ENCODE measurements at places on chromosomes 1 and 21.

GRCh38 chr1:15945011-15945831 lies 30.7 kb downstream of the ZBTB17 start:
- DNase-seq = no peak

GRCh38 chr1:228863776-228864175 lies 128.5 kb downstream of the RHOU start:
- no peak for DNase-seq

GRCh38 chr1:47214549-47214948 lies 17.5 kb downstream of the TAL1 start:
- DNase-seq = no peak

DNA sequence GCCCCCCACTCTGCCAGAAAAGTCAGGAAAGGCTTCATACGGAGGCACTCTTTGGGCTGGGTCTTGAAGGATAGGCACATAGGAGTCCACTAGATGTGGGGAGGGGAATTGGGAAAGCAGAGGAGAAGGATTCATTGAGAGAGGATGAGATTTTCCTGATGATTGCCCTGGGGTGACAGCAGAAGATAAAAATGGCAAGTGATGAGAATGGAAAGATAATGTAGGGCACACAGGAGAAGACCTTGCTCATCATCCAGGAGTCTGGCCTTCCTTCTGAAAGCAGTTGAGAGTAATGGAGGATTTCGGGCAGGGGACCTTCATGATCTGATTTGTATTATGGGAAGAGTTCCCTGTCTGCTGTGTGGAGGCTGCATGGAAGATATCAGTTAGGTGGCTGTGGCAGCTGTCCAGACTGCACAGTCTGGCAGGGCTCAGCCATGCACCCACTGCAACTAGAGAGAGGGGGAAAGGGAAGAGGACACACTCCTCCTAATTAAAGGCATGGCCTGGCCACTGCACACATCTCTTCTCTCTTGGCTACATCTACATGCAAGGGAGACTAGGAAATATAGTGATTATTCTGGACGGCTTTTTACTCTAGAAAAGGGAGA lies 9.6 kb upstream of the FABP3 start:
- DNase-seq = no peak

DNA sequence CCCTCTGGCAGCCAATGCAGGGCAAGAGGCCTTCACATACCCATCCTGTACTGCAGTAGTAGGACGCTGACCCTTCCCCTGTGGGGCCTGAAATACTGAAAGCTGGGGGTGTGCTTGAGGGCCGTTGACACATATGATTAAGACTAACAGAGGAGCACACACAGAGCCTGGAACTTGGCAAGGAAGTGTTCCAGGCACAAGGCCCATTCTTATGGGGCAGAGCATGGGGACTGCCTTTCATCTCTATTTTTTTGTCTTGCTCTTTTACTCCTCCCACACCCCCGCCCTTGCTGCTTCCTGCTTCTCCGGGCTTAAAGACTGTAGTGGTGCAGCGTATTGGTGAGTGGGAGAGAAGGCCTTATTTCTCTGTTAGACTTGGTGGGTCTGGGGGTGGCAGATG lies 137.4 kb downstream of the BACH1 start:
- DNase-seq = no peak

GRCh38 chr1:78143673-78144072 lies 97.9 kb downstream of the GIPC2 start:
- no peak for DNase-seq

DNA sequence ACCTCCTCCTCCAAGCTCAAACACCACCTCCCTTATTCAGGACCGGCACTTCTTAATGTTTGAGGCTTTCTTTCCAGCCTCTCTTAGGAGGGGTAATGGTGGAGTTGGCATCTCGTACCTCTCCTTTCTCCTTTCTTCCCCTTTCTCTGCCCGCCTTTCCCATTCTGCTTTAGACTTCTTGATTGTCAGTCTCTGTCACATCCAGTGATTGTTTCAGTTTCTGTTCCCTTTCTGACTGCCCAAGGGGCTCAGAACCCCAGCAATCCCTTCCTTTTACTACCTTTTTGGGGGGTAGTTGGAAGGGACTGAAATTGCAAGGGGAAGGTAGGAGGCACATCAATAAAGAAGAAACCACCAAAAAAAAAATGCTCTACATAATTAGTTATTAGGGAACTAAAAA lies 5.6 kb downstream of the ELK4 start:
- no peak for DNase-seq

GRCh38 chr1:157932069-157932468 lies 61.4 kb upstream of the KIRREL1 start:
- no peak for DNase-seq

DNA sequence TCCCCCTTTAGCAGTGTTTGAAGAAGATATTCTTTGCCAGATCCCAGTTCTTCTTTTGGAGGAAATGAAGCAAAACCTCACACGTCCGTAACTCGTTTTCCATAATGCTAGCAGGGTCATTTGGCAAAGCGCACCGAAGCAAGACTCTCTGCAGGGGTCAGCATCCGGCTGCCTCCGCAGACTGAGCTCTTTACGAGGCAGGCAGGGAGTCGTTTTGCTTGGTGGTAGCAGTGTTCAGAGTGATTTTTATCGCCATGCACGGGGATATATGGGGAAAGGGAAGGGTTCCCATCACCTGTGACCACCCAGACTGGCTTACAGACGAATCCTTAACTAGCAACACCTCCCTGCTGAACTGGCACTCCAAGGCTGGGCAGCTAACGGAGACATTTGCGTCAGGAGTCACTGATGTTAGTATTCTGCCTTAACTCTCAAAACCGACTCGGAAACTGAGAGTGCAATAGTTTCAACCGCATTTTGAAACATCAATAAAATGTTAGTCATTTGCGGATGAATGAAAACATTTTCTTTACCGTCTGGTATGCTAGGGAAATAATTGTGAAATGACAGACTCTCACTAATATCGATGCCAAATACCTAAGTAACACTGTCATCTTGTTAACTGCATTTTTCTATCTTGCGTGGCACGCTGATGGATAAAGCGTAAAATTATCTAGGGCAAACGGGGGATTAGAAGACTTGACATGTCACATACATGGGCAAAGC lies 2.2 kb upstream of the NEGR1 start:
- peak; percentile 80 for DNase-seq

- DNase-seq = no peak
These were observed 18.9 kb upstream of the RNF223 start for GRCh38 chr1:1092894-1093609.

DNA sequence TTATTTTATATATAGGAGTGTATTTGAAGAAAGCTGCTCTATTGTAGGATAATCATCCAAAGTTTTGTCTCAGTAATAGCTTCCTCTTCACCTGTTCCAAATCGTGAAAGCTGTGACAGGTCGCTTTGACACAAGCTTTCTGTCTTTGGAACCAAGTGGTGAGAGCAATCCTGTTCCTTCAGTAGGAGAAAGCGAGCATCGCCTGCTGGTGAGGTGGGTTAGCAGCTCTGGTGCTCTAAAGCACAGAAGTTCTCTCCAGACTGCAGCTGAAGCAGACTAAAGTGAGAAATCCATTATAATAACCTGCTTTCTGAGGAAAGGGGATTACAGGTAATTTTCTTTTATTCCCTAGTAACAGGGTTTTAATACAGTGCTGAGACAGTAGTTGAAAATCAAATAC lies 803.8 kb downstream of the ADGRL2 start:
- no peak for DNase-seq

- peak; percentile 44 for DNase-seq
These were observed 29.0 kb upstream of the SLAMF1 start for GRCh38 chr1:160675641-160676410.

DNA sequence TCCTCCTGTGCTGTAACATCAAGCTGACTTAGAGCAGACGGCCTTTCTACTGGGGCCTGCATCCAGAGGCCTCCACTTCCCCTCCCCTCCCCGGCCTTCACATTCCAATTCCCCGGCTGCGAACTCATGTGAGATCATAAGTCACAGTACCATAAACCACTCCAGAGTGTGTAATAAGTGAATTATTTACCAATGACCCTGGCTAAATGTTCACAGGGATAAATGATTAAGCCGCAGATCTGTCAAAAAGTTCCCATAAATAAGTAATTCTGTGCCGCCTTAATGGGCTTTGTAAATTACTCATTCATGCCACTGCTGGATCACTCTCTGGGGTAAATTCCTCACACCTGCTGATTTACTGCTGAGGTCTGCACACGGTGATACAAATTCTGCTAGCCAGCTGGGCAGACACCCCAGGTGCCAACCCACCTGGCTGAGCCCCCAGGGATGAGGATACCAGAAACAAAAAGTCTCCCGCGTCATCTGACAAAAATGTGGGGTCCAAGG lies 27.4 kb upstream of the KIRREL1 start:
- DNase-seq = no peak

DNA sequence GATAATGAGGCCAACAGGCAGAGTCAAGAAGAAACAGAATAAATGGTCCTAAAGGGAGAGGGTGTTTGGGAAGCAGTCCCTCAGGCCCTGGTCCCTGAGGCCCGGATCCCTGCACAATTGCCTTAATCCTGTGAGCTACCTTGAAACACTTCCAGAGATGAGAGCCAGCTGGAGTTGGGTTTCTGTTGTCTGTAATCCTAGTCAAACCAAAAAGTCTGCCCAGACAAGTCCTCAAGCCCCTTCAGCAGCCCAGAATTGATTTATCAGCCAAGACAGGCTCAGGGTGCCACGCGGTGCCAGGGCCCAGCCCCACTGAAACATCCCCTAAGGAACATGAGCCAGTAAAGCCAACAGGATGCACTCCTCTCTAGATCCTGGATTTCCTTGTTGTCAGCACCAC lies 16.4 kb upstream of the CLSTN1 start:
- no peak for DNase-seq

GRCh38 chr1:145690587-145691558 lies 16.3 kb downstream of the PDZK1 start:
- no peak for DNase-seq

DNA sequence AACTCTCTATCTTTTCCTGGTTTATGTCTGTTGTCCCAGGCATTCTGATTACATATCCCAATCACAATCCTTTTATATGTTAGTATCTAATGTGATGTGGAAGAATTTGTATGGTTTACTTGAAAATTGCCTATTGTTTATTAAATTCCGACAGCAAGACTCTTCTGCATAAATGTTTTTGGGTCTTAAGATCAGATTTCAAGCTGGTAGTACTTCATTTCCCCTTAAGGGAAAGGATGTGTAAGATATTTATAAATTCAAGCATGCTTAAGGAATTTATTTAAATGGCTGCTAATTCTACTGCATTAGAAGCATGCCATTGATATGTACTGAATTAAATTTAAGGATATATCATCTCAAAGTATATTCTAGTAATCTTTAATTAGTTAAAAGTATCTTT lies 20.4 kb upstream of the GPR88 start:
- no peak for DNase-seq

- peak; percentile 37 for DNase-seq
These were observed 154.1 kb upstream of the VAMP3 start for GRCh38 chr1:7616953-7617352.

GRCh38 chr1:165564561-165564960 lies 20.8 kb downstream of the LRRC52 start:
- no peak for DNase-seq

DNA sequence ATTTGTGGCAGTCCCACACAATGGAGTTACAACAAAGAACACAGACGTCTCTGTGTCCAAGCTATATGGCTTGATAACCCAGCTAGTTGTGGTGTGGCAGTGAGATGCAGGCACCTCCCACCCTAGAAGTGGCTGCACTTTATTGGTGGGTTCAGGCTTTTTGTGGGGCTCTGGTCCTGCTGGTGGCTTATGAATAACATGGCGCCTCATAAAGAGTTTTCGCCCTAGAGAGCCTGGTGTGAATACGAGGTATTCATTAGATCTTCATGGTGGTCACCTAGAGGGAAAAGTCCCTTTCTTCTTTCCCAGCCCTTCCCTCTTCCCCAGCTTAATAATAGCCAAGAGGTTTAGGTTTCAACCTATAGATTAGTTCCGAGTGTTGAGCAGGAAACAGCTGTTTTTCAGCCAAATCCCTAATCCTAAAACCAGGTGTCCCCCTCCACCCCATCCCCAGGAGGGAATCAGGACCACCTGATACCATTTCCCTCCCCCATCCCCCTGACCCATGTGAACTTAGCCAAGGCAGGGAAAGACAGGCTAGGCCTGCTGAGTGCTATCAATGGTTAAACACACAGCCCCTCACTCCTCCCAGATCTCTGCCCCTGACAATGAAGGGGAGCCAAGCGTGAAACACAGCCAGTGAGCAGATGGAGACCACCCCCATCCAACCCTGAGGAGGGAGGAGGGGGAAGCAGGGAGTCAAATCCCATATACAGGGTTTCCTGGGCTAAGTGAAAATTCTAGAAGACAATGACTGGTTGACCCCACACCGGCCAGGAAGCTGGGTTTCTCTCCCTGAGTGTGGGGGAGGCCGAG lies 58.2 kb downstream of the NFASC start:
- no peak for DNase-seq

DNA sequence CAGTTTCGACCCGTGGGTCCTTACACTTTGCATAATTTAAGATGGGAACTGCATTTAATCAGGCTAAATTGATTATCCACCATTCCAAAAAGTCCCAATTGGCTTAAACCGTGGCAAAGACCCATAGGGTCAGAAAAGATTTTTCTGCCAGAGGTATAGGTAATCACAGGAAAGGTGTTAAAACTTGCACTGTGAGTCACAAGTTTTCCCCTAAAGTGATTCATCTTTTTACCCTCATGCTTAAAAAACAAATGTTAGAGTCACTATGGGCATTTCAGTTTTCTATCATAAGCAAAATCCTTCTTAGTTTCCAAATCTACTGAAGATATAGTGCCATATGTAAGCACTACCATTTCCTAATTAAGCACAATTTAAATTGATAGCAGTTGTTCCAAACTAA lies 1079.8 kb downstream of the ADGRL2 start:
- DNase-seq = no peak

- no peak for DNase-seq
These were observed 40.9 kb upstream of the SLC6A9 start for GRCh38 chr1:44072204-44072603.

GRCh38 chr21:44253832-44254710 lies 7.6 kb downstream of the DNMT3L start:
- no peak for DNase-seq

- no peak for DNase-seq
These were observed 87.0 kb downstream of the POFUT2 start for GRCh38 chr21:45200581-45201296.

GRCh38 chr1:175191659-175192058 lies 917 bp downstream of the KIAA0040 start:
- no peak for DNase-seq

DNA sequence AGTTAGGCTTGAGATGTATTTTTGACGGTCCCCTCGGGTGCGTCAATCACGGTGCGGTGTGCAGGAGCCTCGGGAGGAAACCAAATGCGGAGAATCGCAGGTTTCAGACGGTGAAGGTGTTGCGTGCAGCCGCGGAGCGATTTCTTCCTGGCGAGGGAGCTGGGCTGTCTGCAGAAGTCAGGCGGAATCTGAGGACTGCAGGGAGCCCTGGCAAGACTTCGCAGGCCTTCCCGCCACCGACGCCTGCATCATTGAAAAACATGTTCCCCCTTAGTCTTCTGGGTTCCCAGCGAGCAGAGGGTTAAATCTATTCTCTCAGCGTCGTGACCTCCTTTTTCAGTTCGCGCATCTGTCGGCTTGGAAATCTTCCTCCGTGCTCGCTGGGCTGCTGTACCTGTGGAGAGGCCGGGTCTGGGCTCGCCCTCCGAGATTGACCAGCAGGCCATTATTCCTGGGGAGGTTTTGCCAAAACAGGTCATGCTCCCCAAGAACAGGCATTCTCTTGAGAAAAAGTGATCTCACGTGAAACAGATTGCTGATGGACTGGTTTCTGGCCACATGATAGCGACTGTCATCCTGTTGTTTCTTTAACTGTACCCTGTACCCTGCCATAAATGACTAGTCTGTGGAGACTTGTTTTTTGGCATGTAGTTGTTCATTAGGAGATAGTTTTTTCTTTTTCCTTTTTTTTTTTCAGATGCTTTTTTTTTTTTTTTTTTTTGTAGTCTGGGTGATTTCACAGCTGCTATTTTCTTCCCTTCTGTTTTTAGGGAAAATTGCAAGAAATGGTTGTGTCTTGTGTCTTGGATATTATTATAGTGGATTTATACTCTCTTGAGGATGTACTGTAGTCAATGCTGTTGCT lies 894 bp downstream of the EPB41 start:
- peak; percentile 91 for DNase-seq

Data from cerebellar cortex (tissue), 1 donor.